ENCODE measurements at places on chromosomes 11 and 22.

GRCh38 chr11:83642500-83642899 lies 356.3 kb upstream of the CCDC90B start:
- DNase-seq: no peak

- DNase-seq: no peak
Observed at GRCh38 chr11:129277198-129277843, 85.2 kb upstream of the ARHGAP32 start.

DNA sequence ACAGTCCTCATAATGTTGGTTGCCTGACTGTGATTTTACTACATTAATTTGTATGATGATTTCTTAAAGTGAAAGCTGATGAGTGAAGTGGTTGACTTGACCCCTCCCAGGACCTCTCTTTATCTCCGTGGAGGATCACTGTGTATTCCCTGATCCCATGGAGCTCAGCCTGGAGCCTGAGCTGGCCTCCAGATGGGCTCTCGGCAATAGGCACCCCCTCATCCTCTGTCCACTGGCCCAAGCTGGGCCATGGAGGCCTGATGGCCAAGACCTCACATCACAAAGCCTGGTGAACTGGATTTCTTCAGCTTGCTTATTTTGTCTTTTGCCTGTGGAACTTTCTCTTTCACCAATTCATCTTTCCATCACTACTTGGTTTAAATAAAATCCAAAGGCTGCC lies 75.2 kb downstream of the WNT11 start:
- no peak for DNase-seq

DNA sequence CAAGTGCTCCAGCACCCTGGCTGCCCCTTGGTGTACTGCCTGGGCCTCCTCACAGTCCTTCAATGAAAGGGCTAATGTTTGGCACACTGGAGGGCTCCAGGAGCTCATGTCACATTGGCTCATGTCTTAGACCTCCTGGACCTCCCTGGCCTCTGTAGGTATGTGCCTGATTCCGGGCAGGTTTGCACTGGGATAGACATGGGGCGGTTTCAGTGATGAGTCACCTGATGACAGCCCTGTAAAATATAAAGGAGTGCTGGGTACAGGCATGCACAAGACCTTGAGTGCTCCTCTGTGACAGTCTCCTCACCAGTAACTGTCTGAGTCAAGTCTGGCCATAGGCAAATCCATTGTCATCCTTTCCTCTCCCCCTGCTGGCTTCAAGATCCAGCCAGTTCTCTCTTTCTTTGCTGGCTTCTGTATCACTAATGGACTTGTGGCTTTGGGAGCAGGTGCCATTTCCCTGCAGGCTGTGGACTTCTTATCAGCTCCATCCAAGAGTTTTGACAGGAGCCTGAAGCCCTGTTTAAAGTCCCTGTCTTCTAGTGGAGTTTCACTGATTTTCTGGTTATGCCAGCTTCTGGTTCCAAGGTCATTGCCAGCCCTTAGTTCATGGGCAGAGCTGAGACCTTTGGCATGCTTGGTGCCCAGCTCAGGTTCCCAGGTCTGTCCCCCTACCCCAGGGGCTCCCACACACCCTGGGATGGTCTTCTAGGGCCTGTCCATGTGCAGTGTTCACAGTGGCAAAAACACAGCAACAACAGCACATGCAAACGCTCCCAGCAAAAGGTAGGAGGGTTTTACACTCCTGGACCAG lies 22.7 kb upstream of the P2RY2 start:
- no peak for DNase-seq

DNA sequence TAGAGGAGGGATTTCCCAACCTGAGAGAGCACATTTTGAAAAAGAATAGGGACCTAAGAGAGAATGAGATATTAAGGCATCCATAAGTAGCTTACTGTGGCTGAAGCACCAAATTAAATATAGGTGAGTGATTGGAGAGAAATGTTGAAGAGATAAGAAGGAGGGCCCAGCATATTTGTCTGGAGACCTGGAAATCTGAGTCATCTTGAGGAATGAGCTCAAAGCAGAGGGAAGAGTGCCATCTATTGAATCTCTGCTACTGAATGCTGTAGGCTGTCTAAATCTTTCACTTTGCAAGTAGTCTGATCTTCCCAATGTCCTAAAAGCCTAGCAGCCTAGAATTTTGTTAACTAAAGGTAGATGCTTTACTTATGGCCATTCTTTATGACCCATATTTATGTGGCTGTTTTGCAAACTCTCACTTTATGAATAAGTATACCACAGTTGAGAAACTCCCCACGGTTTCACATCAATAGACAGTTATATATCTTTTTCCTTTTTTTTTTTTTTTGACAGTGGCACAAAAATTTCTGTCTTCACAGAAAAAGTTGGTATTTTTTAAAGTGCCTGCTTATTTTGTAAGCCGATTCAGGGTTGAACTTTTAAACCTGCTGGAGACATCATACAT lies 2093.5 kb downstream of the LRRC4C start:
- no peak for DNase-seq

DNA sequence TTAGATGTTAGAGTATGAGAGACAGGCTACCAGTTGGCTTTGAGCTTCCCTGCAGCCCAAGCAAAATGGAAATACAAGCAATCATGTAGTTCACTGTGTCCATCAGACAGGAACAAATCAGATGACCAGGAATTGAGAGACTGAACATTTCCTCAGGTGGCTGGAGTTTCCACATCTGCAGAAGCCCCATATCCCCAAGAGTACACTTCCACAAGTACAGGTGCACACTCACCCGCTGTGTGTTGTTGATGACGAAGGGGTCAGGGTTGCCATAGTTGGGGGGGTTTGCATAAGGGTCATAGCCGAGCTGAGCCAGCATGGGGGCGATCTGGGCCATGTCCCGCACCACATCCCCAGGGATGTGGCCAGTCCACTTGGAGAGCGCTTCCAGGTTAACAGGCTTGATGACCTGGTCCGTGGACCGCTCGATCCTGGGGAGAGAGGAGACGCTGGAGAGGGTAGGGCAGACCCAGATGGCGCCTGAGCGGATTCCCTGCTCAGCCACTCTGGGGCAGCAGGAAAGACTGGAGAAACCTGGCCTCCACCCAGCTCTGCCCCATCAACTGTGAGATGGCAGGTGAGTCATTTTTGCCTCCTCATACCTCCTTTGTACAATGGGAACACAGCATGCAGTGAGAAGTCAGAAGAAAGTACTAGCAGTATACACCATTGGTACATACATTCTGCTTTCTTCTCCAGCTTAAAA lies 23.9 kb upstream of the TFIP11 start:
- no peak for DNase-seq

- DNase-seq: no peak
Observed at GRCh38 chr22:49267996-49268395, 559.7 kb downstream of the BRD1 start.

DNA sequence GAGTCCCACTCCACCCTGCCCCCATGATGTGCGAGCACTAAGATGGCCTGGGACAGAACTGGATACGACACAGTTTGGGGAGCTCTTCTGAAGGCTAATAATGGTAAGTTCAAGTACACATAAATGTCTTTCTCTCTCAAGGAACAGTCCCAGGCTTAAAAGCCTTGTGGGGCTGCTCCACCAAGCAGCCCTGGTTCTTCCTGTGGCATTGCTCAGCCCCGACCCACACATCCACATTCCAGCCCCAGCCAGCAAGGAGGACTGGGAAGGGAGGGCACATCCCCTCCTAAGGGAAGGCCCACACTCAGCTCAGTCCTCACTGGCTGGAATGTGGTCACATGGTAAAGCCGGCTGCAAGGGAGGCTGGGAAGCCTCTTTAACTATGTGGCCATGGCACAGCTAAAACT lies 13.3 kb upstream of the MB start:
- DNase-seq: no peak

GRCh38 chr11:60942970-60943565 lies 8.9 kb downstream of the SLC15A3 start:
- DNase-seq: no peak

GRCh38 chr11:66317723-66318599 lies 1.1 kb upstream of the CD248 start:
- DNase-seq: no peak

GRCh38 chr11:19027829-19028595 lies 32.5 kb downstream of the MRGPRX2 start:
- DNase-seq: no peak

- no peak for DNase-seq
Observed at GRCh38 chr11:3339340-3339624, 39.7 kb downstream of the ZNF195 start.

- no peak for DNase-seq
Observed at GRCh38 chr11:11985016-11985715, 23.3 kb downstream of the DKK3 start.

- DNase-seq: no peak
Observed at GRCh38 chr11:112025707-112026106, 499 bp downstream of the DLAT start.

DNA sequence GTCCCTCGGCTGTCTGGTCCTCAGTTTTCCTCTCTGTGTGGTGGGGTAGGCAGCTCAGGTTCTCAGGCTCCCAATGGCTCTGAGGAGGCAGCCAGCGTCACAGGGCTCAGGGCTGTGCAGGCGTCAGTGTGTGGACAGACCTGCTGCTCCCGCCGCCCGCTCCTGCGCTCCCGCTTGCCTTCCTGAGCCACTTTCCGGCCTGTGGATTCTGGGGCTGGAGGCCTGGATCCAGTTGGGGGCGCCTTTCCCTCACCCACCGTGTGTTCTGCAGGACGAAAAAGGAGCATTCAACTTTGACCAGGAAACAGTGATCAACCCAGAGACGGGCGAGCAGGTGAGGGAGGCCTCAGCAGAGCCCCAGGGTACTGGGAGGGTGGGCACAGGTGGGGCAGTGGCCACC lies 14.7 kb downstream of the DPP3 start:
- DNase-seq: no peak

DNA sequence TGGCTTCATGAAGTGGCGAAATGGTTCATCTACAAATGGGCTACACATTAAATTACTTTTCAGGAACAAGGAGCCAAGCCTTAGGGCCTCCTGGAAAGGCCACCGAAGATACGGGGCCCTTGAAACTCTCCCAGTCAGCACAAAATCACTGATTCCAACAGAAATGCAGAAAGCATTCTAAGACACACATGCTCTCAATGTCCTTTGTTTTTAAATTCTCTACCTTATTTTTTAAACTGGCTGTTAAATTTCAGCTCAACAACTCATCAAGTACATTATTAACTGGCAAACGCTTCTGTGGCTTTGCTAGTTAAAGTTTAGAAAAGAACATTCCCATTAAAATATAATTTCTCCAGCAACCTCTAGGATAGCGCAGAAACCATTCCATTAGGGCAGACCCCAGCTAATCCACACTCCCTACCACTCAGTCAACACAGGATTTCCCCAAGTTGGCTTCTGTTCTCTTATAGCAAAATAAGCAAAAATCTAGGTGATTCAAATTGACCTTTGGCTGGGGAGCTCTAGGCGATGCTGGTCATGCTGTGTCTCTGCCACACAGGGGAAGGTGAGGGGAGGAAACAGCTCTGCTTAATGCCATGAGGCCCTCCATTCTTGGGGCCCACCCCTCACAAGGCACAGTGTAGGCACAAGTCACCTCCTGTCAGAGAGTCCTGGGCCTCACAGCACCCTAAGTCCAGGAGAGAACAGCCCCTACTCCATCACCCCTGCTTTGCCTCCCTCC lies 47.1 kb downstream of the PLEKHA7 start:
- DNase-seq: no peak

DNA sequence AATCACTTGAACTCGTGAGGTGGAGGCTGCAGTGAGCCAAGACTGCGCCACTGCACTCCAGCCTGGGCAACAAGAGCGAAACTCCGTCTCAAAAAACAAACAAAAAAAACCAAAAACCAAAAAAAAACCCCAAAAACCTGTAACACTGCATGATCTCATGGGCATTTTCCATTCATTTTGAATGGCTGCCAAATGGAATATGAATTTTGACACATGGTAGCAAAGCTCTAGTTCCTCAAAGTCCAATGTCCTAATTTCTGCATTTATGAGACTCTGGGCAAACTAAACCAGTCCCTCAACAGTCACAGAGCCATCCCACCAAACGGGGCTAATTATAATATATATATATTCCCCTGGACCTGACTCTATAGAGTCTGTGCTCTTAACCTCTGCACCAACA lies 61.8 kb downstream of the SGSM3 start:
- no peak for DNase-seq

- no peak for DNase-seq
Observed at GRCh38 chr11:1455763-1456060, 30.9 kb downstream of the MOB2 start.

DNA sequence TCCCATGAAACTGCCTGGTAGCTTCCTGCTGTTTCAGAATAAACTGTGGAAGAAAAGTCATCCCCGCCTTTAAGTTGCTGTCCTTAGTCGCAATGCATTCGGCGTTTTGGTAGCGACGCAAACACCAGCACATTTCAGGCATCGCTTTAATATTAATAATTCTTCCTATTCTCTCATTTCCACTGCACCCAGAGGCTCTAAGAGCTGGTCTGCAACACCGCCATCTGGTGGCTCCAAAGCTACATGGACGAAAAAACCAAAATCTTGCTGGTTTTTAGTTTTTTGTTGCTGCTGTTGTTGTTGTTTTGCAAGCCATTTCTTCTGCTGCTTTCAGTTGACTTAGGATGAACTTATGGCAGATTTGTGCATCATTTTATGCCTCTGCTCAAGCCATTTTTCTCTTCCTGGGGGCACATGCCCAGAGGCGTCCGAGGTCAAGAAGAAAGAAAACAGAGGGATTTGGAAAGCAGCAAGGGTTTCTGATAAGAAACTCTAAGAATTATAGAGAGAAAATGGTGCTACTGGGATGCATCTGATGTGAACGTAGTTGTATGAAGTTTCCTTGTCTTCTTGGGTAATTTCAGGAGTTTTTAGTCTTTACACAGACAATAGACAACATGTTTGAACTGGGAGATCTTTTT lies 345.4 kb upstream of the KIRREL3 start:
- no peak for DNase-seq

DNA sequence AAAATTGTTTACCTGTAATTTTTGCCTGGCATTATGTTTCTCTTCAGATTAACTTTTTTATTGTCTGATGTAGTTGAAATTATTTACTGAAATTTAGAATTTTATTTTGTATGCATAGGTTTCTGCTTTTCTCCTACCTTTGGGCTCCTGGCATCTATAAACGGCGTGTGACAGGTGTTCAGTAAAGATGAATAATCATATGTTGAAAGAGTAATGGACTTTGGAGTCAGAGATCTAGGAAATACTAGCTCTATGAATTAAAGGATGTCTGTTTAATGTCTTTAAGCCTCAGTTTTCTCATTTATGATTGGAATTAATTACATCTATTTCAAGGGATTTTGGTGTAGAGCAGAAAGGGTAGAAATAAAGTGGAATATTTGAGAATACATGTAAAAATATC lies 7.2 kb upstream of the ANGPTL5 start:
- DNase-seq: no peak

- no peak for DNase-seq
Observed at GRCh38 chr11:34327804-34328631, 29.8 kb downstream of the ABTB2 start.

Data from GM12864 (cell line).